ENCODE measurements at places on chromosomes 3 and 15.

DNA sequence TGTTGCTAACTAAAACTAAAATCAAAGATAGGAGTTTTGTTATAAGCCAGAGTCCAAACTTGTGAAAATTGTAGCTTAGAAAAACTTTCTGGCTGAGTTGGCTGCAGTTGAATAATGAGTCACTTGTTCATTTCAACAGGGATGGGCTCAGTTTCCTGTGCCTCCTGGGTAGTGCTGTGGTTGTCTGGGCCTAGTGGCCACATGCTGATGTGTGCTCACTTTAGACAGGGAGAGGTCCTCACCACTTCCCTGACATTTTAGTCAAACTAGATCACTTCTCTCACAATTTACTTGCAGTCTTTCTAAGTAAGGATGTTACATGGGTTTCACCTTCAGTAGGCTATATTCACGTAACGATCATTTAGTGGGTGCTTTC lies 6.3 kb upstream of the UBE2Q2 start:
- peak; percentile 36 for DNase-seq

- no peak for DNase-seq
Observed at GRCh38 chr3:72579191-72579580, 269.1 kb downstream of the SHQ1 start.

- DNase-seq: no peak
Observed at GRCh38 chr3:154791611-154792010, 288.5 kb upstream of the MME start.

GRCh38 chr3:164306042-164306441 lies 772.3 kb downstream of the SI start:
- no peak for DNase-seq

DNA sequence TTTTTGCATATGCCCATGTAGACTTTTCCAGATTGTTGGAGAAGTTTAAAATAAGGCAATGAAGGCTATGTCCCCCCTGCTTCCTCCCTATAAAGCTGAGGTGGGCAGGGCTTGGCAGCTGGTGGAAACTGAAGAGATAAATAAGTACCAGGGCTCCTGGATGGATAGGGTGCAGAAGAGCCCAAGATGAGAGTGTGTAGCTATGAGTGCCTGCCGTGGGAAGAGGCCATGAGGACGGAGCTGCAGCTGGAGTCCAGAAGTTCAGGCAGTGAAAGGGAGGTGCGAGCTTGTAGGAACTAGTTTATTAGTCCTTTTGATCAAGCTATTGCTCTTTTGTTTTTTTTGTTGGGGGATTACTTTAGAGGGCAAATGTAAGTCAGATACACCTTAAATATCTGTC lies 52.4 kb downstream of the PHLDB2 start:
- no peak for DNase-seq

- DNase-seq: no peak
Observed at GRCh38 chr3:194364652-194365434, 4.7 kb downstream of the LRRC15 start.

- no peak for DNase-seq
Observed at GRCh38 chr3:175411405-175411804, 552.3 kb downstream of the NAALADL2 start.

DNA sequence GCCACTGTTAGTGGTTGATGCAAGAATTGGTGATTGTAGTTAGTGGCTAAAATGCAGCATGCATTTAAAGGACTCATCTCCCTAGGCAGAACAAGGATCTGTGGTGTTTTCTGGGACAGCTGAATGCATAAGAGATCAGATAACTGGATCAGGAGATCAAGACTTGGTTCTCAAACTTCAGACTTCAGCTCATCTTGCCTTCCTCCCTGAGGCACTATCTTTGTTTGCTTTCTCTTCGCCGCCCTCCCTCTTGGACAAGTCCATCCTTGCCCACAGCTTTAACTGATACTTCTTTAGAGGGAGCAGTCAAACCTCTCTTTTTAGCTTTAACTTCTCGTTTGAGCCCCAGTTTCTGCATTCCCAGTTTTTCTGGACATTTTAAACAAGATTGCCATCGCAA lies 195.4 kb upstream of the TPRG1 start:
- no peak for DNase-seq

GRCh38 chr3:40130721-40131120 lies 178.8 kb upstream of the EIF1B start:
- no peak for DNase-seq

DNA sequence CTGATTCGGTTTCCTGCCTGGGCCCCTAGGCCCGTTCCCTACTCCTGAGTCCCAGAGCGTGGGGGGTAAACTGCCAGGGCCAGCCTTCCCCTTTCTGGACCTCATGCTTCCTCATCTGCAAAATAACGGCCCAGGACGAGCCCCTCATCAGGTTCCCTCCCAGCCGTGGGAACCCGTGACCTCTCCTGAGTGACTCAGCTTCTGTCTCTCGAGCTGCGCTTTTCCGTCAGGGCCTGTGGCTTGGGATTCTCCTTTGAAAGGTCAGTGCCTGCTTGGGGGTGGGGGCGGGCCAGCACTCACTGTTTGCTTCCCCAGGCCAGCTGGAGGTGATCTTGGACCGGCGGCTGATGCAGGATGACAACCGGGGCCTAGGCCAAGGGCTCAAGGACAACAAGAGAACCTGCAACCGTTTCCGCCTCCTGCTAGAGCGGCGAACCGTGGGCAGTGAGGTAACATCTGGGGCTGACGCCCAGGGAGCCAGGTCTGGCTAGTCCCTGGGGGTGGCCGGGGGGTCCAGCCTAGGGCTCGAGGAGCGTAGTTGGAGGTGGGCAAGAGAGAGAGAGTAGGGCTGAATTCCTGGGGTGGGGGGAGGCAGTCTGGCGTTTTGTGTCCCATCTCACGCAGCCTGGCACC lies 12.8 kb downstream of the MAN2A2 start:
- DNase-seq: no peak

DNA sequence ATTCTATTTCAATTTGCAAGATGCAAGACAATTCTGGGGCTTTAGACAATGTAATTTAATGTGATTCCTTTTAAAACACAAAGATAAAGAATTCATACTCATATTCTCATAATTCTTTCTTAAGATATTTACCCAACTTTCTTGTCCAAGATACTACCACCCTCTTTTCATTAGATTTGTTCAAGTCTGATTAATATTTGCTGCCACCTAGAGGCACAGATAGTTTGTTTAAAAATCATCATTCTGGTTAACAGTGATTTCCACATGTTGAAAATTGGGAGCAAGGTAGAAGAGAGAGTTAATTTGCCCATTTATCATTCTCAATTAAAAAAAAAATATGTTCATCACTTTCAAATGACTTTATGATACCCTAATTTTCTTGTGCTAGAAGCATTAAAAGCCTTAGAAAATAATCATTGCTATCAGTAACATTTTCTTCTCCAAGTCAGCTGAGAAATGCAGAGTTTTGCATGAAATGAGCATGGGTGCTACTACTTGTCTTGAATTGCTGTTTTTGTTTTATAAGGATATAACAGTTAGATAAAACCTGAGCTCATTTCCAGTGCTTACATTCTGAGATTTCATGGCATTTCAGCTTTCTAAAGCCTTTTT lies 11.6 kb downstream of the TAMM41 start:
- DNase-seq: no peak

GRCh38 chr3:147812186-147812911 lies 403.2 kb downstream of the ZIC1 start:
- DNase-seq: no peak

DNA sequence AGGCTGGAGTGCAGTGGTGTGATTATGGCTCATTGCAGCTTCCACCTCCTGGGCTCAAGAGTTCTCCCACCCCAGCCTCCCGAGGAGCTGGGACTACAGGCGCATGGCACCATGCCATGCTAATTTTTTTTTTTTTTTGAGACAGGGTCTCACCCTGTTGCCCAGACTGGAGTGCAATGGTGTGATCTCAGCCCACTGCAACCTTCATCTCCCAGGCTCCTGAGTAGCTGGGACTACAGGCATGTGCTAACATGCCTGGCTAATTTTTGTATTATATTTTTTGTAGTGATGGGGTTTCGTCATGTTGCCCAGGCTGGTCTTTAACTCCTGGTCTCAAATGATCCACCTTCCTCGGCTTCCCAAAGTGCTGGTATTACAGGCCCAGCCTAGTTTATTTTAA lies 4.0 kb downstream of the TEX9 start:
- DNase-seq: no peak

- DNase-seq: no peak
Observed at GRCh38 chr15:43025150-43025549, 80.7 kb downstream of the UBR1 start.

DNA sequence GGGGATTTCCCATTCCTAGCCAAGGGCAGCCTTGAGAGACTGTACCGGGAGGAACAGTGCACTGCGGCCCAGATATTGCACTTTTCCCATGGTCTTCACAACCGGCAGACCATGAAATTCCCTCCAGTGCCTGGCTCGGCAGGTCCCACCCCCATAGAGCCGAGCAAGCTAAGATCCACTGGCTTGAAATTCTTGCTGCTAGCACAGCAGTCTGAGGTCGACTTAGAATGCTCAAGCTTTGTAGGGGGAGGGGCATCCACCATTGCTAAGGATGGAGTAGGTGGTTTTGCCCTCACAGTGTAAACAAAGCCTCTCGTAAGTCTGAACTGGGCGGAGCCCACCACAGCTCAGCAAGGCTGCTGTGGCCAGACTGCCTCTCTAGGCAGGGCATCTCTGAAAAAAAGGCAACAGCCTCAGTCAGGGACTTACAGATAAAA lies 156.3 kb downstream of the FRMD5 start:
- DNase-seq: no peak

GRCh38 chr15:56211960-56212550 lies 31.6 kb downstream of the RFX7 start:
- DNase-seq: no peak

DNA sequence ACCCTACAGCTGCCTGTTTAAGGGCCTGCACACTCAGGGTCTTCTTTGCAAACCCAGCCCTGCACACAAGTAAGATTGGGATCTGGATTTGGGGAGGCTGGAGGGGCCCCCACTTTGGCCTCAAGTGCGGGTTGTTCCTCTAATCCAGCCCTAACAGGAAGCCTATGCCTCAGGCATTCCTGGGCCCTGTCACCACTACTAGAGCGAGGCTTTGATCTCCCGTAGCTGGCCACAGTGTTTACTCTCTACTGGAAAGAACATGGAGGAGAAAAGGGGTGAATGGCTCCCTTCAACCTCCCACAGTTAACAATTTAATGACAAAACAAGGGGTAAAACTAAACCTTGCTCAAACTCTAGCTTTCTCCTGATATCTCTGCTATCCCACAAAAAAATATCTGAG lies 48.4 kb downstream of the DZIP1L start:
- no peak for DNase-seq

DNA sequence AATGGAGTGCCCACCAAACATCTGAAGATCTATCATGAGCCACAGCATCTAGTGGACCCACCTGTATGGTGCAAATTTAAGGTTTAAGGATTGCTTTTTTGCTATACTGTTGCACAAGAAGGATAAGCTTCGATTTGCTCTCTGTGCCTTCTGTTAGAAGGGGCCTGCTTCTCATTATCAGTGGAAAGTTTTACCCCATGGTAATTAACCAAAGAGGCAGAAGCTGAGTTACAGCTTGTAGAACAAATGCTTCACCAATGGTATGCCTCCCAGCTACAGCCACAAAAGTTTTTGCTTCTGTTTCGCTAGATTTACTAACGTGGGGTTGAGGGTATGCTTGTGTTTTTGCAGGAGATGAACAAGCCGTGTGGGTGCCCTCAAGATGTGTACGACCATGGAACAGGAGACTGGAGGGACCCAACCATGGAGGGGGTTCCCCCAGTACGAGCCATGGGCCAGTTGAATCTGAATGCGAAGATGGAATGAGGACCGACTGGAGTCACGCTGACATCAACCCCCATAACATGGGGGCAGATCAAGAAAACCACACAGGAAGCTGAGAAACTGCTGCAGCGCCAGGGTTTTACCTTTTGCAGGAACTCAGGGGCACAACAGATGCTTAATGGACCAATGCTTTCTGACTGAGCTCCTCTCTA lies 43.5 kb downstream of the ACAD9 start:
- peak; percentile 37 for DNase-seq

GRCh38 chr15:82047453-82048400 lies 1.9 kb upstream of the MEX3B start:
- DNase-seq: no peak

GRCh38 chr15:31214158-31214863 lies 112.3 kb upstream of the KLF13 start:
- no peak for DNase-seq

GRCh38 chr3:65540666-65541065 lies 498.1 kb downstream of the MAGI1 start:
- no peak for DNase-seq

- no peak for DNase-seq
Observed at GRCh38 chr15:66623801-66624453, 58.1 kb upstream of the LCTL start.

DNA sequence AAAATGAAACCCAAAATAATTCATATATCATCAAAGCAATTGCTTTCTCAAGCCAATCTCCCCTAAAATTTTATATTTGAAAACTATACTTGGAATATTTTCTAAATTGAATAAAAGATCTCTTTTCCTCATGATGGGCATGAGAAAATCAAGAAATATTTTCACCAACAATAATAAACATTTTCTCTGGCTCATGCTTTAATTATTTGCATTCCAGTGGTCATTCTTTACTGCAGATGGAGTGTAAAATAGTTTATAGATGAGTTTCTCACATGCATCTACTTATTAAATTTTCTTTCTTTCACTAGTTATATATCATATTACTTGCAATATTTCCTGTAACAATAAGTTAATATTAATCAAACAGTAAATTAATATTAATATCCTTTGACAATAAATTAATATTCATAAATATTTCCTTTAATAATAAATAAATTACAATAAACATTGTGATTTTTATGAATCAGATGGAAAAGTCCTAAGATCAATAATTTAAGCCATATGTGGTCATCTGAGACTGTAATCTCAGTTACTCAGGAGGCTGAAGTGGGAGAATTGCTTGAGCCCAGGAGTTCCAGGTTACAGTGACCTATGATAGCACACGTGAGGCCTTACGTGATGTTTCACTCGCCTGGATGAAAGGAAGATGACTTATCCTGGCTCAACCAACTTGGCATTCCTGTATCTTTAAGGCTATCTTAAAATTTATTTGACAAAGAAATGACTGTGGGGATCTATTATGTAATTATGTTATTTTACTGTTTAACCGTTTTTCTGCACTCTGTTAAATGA lies 958.8 kb downstream of the ZPLD1 start:
- DNase-seq: no peak

DNA sequence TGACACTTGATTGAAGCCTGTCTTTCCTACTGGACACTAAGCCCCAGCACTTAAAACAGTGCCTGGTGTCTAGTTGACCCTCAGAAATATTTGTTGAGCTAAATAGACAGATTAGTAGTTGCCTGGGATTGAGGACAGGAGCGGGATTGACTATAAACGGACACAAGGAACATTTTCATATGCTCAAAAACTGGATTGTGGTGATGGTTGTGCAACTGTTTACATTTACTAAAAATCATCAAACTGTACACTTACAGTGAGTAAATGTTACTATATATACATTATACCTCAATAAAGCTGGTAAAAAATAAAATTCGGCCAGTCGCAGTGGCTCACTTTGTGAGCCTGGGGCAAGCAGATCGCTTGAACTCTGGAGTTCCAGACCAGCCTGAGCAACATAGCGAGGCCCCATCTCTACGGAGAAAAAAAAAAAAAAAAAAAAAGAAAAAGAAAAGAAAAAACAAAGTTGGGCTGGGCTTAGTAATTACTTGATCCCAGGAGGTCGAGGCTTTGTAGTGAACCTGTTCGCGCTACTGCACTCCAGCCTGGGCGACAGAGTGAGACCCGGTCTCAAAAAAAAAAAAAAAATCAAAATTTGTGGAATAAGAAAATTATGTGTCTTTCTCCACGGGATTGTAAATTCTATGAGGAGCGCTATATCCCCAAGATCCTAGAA lies 632 bp upstream of the IDH3A start:
- DNase-seq: no peak

- DNase-seq: no peak
Observed at GRCh38 chr3:58880182-58880581, 169.6 kb downstream of the CFAP20DC start.
